Omental fat pad (tissue), 4 donors: ENCODE measurements at places on chromosomes 12 and 14.

DNA sequence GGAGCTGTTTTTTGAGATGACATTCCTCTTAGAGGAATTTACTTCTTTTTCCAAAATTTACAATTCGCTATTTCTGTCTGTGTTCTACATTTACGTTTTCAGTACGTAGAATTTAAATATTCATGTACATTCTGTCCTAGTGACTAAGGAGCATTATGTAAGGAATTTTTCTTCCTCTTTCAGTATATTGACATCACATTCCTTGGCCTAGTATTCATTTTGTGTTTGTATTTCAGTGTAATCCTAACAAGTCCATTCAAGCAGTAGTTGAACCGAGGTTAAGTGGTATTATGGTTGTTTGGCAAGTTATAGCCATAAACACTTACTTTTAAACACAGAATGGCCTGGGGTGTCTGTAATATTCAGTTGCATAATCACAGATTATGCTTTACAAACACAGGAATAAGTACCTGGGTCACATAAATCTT lies 465.2 kb downstream of the PCNX1 start:
- no peak for DNase-seq

DNA sequence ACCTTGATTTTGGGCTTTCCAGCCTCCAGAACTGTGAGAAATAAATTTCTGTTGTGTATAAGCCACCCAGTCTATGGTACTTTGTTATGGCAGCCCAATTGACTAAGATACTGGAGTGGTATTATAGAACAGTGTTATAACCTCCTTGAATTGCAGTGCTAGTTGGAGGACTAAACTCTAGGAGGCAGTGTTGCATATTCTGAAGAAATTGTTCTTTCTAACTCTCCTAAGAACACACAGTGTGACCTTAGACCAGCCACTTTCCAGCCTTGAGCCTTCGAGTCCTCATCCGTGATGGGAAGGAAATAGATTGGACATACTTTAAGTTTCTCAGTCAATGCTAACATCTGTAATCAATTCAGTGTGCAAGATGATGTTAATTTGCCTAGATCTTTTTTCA lies 22.4 kb upstream of the LRRC10 start:
- DNase-seq, result no peak

DNA sequence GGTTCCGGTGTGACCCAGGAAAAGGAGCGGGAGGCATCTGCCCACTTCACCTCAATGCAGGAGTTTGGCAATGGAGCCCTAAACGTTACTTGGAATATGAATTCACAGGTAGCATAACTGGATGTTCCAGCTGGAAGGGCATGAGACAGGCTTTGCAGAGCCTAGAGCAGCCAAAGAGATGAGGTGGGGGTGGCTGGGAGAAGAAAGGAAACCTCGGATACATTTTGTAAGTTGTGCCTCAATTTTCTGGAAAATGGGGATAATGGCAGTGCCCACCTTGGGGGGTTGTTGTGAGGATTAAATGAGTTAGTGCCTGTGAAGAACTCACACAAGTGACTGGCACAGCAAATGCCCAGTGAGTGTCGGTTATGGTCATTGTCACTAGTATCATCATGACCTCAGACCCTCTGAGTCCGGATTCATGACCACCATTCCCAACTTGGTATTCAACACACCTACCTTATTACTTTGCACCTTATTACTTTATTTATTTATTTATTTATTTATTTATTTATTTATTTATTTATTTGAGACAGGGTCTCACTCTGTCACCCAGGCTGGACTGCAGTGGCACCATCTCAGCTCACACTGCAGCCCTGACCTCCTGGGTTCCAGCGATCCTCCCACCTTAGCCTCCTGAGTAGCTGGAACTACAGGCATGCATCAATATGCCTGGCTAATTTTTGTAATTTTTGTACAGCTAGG lies 56.0 kb downstream of the CLMN start:
- DNase-seq, result no peak

GRCh38 chr14:82549306-82549990 lies 1015.8 kb upstream of the SEL1L start:
- DNase-seq, result no peak

DNA sequence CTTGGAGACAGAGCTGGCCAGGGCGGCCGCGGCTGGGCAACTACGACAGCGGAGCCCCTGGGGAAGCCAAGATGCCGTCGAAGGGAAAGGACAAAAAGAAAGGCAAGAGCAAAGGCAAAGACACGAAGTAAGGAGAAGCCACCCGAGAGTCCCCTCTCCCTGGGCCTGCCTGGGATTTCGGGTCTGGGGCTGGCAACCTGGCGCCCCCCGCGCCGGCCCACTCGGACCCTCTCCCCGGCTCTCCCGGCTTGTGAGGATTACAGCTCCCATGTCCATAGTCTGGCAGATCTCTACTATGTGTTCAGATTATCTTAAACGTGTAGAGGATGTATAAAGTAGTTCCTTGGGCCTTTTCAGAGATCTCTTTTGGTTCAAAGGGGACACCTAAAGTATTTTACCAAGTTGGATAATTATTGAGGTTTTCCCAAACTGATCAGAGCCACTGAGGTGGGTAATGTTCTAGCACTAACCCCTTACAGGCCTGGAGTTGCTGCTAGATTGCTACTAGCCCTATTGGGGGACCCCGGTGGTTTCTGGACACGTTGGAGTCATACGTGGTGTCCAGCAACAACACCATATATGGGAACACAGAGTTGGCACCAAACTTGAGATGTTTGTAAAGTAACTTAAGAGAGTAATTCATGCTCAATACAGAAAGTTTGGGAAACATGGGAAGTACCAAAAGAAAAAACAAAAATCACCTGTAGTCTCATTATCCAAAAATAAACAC lies 424 bp downstream of the BBOF1 start:
- DNase-seq, result no peak

DNA sequence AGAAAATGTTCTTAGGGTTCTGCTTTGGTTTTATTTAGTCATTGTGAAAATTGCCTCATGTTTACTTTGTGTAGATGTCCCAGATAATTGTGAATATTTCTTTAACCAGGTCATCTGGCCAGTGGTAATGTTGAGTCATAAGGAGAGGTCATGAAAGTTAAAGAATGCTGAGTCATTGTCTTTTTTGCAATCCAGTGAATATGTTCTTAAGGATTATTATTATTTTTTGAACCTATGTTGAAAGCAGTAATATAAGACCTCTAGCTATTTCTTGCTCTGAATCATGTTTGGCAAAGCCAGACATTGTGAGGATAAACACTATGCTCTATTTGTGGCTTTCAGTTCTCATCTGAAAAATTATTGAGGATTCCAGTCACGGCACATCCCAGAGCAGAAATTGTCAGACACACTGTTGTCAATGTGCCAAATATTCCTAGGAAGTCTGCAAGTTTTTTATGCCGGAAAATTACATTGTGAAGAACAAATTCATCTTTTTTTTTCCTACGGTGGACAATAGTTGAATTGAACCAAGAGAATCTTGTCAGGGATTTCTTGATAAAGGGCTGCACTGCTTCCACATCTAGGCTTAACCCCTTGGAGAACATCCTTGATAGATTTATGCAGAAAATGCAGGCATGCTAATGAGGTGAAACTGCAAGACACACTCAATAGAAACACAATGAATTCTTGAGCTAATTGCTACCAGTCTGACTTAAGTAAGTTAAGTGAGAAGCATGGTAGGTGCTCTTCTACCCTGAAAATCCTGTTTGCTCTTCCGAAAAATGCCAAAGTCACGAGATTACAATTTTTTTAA lies 369.6 kb downstream of the ATP23 start:
- no peak for DNase-seq

DNA sequence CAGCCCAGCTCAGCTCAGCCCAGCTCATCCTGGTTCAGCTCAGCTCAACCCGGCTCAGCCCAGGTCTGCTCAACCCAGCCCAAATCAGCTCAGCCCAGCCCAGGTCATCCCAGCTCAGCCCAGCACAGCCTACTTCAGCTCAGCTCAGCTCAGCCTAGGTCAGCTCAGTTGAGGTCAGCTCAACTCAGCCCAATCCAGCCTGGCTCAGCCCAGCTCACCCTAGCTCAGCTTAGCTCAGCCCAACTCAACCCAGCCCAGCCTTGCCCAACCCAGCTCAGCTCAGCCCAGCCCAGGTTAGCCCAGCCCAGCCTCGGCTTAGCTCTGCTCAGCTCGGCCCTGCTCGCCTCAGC lies 332.3 kb downstream of the TMEM121 start:
- DNase-seq, result no peak

DNA sequence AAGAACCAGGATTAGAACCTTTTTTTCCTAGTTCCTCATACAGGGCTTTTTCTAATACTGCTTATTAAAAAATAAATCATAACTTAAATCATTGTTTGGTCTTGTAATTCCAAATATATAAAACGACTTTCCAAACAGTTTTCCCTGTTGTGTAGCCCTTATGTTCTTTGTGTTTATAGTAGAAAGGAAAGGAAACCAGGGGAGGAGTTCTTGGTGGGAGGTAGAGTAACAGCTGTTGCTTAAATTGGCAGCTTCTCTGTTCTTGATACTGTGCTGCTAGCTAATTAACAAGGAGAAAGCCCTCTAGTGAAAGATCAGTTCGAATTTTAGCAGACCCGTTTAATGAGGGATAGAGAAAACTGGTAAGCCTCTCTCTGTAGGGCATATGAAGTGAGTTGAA lies 15.0 kb downstream of the SRP54 start:
- DNase-seq, result no peak

DNA sequence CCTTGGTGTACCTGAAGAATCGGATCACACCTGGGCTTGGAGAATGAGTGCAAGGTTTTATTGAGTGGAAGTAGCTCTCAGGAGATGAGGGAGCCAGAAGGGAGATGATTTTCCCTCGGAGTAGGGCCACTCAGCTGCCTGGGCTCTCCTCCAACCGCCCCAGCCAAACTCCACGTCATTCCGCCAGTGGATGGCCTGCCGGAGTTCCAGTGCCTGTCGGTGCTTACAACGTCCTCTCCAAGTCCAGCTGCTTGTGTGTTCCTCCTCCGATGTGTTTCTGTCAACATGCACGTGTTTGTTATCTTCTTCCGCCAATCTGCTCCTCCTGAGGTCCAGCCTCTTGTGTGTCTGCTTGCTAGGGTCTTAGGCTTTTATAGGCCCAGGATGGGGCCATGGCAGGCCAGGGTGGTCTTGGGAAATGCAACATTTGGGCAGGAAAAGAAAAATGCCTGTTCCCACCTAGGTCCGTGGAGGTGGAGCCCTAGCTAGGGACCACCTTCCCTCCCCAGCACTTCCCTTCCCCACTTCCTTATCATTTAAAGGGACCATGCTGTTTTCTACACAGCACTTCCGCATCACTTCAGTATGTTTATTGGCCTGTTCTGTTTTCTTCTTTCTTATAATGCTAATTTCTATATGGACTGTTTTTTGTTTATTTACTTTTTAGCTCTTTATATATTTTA lies 343.2 kb downstream of the PDZRN4 start:
- no peak for DNase-seq
